CD4-positive, alpha-beta T cell treated with Interleukin-17A for 1 hour (primary cell): ENCODE measurements at places on chromosomes 1 and 21.

- DNase-seq = no peak
These were observed 480 bp downstream of the DPYD start for GRCh38 chr1:97920276-97920831.

DNA sequence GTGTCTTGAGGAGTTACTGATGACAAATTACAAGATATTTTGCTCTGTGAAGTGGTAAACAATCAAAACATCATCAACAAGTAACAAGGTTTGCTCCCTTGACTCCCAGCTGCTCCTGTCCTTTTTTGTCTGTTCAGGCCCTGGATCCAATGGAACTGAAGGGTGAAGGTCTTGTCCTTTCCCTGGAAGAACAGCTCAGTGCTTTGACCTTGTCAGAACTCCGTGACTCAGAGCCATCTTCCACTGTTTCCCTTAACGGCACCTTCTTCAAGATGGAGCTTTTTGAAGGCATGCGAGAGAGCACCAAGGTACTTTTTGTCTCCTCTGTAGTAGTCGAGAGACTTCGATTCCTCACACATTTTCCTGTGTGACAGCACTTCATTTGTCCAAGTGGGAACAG lies 29.0 kb downstream of the TRIM45 start:
- DNase-seq = no peak

DNA sequence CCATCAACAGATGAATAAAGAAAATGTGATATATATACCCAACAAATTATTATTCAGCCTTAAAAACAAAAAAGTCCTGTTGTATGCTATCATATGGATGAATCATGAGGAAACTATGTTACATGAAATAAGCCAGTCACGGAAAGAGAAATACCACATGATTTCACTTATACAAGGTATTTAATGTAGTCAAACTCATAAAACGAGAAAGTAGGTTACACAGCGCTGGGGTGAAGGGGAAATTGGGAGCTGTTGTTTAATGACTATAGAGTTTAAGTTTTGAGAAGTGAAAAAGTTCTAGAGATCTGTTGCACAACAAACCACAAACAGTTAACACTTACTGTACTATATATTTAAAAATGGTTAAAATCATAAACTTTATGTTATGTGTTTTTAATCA lies 58.5 kb downstream of the SLC25A24 start:
- no peak for DNase-seq

DNA sequence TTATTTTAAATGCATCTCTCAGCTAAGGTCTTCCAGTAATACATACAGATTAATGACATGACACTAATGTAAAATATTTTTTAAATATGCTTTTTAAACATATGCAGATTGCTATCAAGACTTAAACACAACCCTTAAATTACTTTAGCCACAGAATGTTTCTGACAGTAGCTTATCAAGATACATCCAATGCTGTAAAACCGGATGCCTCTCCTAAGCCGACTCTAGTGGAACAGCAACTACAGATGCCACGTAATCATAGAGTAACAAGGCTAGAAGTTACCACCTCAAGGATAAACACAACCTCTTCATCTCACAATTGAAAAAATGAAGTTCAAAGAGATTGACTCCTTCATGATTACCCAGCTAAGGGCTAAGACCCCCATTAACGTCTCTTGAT lies 68.4 kb downstream of the ZZZ3 start:
- DNase-seq = no peak

DNA sequence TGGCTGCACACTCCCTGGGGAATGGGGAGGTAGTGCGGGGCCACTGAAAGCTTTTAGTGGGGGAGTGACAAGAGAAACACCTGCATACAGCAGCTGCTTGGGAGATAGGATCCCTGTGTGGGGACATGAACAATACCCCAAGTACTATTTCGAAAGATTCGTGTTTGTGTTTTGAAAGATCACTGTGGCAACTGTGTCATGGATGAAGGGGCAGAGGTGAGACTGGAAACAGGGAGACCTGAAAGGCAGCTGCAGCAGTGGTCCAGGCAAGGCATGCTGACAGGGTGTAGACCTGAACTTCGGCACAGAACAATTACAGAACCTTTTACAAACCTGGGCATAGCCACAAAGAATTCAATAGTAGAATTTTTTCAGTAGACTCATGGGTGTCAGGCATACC lies 32.9 kb downstream of the TENT5C start:
- DNase-seq = no peak

DNA sequence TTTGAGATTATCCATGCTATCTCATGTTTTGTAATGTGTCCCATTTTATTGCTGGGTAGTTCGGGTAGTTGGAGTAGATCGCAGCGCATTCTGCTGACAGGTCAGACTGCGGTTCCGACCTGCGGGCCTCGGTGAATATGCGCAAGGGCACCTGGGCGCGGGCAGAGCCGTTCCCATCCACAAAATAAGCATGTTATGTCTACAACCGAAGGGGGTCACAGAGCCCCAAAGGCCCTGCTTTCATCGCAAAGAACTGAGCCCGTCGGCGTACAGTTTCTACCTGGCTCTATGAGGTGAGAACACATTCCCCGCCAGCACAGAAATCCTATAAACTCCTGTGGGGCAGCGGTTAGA lies 88.4 kb downstream of the PRKAB2 start:
- no peak for DNase-seq

DNA sequence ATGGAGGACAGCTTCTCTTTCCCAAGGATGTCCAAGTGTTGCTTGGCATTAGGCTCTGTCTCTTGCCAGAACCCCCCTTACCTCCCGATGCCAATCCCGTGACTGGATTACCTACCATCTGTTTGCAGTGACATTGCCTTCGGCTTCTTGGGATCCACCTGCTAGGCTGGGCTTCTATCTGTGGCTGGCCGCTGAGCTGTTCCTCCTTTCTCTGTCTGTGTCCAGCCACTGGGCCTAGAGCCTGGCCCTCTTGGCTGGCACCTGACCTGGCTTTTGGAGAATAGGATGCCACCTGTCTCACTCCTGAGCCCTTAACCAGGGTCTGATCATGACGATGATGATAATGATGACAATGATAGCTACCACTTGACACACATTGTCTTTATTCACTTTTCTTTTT lies 41.6 kb upstream of the STUM start:
- DNase-seq = no peak

DNA sequence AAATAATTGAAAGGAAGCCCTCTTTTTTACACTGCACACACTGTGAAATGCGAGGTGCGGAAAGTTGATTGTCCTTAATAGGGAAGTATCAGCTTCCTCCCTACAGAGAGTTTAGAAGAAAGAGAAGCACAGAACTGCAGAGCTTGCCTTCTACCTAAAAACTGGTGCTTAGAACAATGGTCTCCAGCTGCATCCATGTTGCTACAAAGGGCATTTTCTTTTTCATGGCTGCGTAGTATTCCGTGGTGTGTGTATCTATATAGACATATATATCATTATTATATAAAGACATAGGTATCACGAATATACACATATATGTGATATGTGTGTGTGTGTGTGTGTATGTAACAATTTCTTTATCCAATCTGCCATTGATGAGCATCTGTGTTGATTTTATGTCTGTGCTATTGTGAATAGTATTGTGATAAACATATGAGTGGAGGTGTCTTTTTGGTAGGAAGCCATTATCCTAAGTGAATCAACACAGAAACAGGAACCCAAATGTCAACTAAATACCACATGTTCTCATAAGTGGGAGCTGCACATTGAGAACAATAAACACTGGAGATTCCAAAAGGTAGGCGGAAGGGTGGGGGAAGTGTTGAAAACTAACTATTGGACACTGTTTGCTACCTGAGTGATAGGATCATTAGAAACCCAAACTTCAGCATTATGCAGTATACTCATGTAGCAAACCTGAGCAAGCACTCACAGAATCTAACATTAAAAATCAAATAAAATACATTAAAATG lies 290.0 kb upstream of the RUNX1 start:
- no peak for DNase-seq

- no peak for DNase-seq
These were observed 39.9 kb upstream of the KRTAP19-8 start for GRCh38 chr21:31078216-31078615.

- no peak for DNase-seq
These were observed 28.4 kb downstream of the RNF2 start for GRCh38 chr1:185073725-185074124.

DNA sequence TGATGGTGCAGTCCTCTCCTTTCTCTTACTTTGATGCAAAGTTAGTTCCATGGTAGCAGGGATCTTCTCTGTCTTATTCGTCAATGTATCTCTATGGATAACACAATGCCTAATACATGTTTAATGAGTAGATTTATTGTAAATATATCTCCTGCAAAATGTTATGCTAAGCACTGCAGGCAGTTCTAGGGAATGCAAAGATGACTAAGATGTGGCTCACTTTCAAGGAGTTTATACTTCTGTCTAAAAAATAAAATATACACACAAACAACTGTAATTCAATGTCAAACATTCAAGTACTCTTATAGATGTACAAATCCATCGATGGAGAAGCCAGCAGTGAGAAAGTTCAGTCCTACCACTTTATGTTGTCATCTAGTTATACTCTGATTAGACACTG lies 194.3 kb downstream of the KCTD3 start:
- no peak for DNase-seq
